T-helper 2 cell (primary cell): ENCODE measurements at places on chromosomes 4 and X.

DNA sequence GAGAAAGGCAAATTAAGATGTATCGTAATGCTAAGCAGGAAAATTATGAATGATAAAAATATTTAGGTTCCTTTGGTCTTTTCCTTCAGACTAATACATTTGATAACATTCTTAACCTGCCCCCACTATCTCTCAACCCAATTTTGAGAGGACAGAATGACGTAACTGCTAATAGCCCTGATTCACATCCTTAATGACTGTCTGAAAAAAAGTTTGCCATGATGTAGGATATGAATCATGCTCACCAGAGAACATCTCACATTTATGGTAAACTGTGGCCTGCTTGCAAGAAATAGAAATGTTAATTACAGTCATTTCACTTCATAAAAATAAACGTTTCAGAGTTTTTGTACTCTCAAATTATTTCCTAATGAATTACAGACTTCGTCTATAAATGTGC is 128.0 kb upstream of the VEGFC start:
- DNase-seq, result no peak

DNA sequence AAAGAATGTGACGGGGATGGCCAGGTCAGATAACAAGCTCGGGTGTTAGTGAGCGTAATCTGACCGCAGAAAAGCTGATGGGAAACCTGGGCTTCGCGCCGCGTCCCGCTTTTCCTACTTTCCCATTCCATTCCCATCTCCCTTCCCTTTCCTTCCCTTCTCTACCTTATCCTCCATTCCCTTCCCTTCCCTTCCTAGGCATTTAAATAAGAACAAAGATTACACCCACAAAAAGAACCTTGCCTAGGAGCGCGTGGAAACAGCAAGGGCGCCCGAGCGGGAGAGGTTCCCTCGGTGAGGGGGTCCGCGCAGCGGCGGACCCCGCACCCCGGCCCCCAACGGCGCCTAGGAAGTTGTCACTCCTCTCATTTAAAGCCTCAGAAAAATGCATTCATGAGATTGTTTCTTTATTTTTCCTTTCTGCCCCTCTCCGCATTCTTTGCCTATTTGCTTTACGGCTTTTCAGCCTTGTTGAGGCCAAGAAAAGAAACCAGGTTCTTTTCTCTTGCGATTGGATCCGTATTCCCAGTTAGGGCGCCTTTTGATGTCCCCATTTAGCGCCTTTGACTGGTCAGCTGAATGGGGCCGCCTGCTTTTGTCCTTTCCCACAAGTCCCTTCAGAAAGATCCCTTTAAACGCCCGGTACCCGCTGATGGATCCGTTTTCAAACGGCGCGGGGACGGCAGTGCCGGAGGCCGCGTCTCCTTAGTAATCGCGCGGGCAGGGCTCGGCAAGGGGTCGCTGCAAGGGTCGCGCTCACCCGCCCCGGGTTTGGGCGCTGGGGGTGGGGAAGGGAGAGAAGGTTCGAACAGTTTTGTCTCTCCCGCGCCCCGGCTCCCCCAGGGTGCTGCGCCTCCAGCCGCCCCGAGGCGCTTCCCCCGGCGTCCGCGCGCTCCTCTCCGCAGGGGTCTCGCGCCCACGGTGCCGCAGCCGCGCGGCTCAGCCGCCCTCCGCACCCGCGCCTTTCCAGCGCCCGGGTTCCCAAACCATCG is 54.1 kb upstream of the TMEM33 start:
- DNase-seq, result no peak

GRCh38 chrX:71143508-71143907 is 1.1 kb upstream of the NLGN3 start:
- DNase-seq, result no peak

GRCh38 chrX:119758731-119759247 is 401 bp downstream of the SOWAHD start:
- no peak for DNase-seq

DNA sequence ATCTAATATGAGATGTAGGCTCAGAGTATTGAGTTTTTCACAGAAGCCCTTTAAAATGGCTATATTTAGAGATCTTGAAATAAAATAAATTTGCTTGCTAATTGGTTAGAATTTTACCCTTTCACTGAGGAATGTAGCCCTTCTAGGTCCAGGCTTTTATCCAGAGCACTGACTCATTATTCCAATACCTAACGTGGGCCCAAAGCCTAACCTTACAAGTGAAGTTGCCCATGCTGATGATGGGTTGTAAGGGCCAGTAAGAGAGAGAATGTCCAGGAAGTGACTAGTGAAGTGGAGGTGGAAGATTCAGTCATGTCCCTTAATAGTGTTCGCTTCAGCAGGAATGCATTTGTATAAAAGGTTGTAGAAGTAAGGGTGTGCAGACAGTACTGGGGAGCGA is 155.9 kb downstream of the STIM2 start:
- no peak for DNase-seq

- DNase-seq, result no peak
Observed at GRCh38 chr4:8396762-8397406, 43.6 kb downstream of the ACOX3 start.

GRCh38 chrX:130419263-130419662 is 17.5 kb downstream of the RBMX2 start:
- DNase-seq, result no peak

- no peak for DNase-seq
Observed at GRCh38 chrX:74280759-74281158, 23.2 kb upstream of the ZCCHC13 start.

DNA sequence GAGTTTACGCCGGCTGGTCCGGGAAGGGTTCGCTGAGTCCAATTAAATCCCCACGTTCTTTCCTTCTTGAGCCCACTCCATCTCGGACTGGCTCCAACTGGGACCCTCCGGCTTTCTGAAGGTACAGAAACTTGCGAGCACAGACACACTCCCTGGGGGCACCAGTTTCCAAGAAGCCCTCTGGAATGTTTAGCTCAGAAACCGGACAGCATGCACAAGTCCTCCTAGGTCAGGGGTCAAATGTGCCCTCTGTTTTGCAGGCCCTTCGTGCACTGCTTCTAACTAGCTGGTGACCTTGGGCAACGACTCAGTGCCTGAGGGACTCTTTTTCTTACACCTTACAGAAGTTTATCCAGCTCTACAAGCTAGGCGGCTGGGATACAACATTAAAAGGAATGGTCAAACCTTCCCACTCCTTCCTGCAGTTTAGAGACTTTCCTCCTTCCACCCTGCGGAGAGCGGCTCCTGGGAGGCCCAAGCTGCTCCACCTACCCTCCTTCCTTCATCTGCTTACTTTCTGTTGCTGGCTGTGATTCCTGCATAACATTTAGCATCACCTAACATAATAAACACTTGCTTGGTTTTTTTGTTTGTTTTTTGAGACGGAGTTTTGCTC is 275.5 kb downstream of the BCOR start:
- DNase-seq, result no peak

DNA sequence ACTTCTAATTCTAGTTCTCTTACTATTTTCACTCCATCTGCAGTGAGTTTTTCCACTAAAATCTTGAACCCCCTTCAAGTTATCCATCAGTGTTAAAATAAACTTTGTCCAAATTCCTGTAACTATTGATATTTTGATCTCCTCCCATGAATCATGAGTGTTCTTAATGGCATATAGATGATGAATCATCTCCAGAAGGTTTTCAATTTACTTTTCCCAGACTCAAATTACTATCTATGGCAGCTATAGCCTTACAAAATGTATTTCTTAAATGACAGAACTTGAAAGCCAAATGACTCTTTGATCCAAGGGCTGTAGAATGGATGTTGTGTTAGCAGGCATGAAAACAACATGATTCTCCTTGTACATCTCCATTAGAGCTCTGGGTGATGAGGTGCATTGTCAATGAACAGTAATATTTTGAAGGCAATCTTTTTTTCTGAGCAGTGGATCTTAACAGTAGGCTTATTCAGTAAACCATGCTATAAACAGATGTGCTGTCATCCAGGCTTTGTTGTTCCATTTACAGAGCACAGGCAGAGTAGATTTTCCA is 16.1 kb upstream of the IQCM start:
- no peak for DNase-seq

DNA sequence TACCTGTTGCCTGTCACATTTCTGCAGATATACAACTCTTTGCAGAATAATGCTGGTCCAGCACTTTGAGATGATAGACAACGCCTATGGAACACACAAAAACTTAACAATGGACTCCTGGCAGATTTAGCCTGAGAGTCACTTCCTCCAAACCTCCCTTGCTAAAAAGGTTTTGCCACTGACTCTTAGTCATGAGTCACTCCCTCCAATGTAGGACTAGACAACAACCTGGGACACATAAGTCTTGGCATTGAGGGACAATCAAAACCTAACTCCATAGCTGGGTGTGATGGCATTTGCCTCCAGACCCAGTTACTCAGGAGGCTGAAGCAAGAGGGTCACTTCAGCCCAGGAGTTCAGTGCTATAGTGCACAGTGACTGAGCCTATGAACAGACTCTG is 22.0 kb upstream of the EIF4E start:
- DNase-seq, result no peak

DNA sequence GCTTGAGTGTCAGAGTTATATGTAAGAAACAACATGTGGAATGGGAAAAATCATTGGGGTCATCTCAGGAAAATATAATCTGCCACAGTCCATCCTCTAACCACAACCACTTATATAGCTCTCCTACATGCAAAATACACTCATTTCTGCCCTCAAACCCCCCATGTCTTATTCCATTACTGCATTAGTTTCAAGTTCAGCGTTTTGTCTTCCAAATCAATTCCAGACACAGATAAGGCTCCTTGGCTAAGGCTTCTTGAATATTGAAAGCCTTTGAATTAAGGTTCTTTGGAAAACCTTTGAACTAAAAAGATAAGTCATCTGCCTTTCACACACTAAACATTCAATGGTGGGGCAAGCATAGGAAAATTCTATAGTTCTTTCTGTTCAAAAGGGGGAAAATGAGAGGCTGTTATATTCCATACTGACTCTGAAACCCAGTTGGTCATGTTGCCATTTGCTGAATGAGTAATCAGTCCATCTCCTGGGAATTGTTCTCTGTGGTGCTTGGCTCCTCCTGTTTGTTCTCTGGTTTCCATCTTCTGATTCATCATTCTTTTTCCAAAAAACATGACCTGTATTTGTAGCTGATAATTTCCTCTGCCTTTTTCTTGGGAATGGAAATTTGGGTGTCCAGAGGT is 218.7 kb downstream of the BMPR1B start:
- no peak for DNase-seq

DNA sequence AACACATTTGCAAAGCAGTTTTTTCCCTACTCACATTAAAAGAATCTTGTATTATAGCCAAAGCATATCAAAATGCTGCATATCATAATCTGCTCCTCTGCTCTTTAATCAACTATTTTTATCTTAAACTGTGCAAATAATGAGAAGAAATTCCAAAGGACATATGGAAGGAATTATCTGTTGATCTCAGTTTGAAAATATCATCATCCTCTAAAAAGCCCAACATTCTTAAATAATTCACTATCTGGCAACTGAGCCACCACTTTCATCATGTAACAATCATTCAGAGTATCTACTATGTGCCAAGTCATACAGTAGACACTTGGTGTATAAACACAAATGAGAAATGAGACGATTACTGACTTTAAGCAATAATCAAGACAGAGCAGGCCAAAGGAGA is 63.0 kb downstream of the PRSS12 start:
- DNase-seq, result no peak
